GDM1 (cell line): ENCODE measurements at places on chromosomes 11 and 22.

DNA sequence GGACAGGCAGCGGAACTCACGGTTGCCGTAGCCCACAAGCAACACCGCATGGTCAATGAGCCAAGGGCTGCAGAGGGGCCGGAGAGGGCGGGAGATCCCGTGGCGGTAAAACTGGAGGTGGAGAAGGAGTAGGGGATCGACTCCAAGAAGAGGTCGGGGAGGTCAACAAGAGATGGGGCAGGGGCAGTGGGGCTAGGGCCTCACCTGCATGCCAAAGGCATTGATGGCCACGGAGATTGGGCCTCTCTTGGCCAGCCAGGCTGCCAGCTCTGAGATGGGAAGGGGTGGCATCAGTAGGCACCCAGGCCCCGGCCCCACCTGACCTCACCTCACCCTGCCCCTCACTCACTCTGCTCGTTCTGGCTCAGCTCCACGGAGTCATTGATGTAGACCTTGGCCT is 3.9 kb downstream of the CTSF start:
- DNase-seq, result no peak

- DNase-seq, result no peak
Observed at GRCh38 chr11:8332891-8333290, 69.2 kb upstream of the LMO1 start.

DNA sequence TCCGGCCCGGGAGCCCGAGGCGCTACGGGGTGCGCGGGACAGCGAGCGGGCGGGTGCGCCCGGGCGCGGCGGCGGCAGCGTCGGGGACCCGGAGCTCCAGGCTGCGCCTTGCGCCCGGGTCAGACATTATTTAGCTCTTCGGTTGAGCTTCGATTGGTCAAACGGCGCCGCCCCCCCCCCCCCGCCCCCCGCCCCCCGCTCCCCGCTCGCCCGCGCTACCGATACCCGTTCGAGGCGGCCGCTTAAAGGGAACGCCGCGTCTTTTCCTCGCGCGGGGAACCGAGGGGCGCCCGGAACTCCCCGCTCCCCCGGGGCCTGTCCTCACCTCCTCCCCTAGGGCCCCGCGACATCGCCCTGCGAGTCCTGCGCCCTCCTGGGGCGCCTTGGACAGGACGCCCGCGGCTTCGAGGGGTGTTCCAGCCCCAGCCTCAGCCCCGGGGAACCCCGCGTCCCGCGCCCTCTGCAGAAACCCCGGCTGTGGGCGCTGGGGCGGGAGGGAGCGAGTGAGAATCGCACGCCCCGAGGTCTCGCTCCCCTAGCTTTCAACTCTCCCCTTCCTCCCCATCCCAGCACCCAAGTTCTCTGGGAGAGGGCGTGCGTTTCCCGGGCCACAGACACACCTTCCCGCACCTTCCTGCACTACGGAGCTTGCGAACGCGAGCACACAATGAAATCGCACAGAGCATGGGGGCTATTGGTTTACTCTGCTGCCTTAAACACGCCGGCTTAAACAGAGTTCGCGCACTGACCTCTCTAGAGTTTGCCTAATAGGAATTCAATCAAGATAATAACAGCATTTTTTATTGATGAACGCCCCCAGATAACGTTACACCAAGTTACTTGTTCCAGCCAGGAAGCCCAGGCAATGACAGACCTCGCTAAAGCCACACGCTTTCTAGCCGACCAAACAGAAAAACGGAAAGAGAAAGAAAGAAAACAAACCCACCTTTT is at the start of gene BDNF:
Gene BDNF (minus strand): TSS at position 105 of the 951 bp plus-strand sequence. CDS start 41,891 bp downstream, outside the sequence.
- no peak for DNase-seq

- DNase-seq, result no peak
Observed at GRCh38 chr11:124277207-124277606, 21.0 kb downstream of the OR8G5 start.

DNA sequence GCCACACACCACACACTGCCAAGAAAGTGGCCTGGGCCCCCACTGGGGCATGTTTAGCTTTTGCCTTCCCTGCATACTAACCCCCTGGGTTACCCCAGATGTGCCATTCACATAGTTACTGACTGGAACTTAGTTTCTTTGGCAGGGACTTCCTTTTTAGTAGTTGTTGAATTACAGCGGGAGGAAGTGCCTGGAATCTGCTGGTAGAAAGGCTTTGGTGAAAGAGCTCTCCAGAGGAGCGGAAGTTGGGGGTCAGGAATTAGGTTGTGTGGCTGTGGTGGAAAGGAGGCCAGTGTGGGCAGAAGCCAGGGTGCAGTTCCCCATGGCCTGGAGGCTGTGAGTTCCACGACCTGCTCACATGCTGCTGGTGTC is 69.0 kb downstream of the MED15 start:
- no peak for DNase-seq

GRCh38 chr11:19676475-19677380 is 35.9 kb upstream of the NAV2 start:
- DNase-seq, result no peak

DNA sequence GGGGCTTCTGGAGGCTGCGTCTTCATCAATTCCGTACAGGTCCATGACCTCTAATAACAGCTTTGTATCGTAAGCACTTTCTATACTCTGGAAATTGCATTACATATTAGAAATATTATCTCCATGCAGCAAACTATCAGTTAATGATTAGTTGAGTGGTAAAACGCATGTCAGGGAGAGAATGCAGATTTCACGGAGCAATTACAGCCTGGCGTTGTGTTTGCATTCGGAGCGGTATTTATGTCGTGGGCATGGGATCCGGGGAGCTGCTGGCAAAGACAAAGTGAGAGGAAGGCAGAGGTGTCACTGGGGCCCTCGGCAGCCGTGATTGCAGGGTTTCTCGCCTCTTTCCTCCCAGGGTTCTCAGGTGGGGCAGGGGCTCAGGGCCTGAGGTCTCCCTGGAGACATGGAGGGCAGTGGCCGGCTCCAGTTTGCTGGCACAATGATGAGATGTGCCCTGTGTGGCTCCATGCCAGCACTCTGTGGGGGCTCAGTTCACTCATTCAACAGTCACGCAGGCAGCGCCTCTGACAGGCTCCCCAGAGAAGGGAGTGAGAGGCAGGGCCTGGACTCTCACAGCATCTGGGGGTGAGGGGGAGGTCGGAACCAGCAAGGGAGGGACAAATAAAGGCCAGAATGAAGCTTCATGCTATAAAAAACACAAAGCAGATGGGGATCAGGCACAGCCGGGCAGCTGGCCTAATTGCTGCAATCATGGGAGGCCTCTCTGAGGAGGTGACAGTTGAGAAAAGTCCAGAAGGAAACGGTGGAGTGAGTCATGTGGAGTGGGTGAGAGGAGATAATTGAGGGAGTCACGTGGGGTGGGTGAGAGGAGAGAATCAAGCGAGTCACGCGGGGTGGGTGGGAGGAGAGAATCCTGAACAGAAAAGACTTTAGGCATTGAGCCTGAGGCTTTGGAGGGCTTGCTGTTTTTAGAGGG is 1002.7 kb downstream of the BRD1 start:
- DNase-seq, result no peak

- peak; percentile 29 for DNase-seq
Observed at GRCh38 chr22:38172832-38173640, 8.6 kb downstream of the PLA2G6 start.

GRCh38 chr22:33853200-33854097 is 66.8 kb downstream of the LARGE1 start:
- no peak for DNase-seq

DNA sequence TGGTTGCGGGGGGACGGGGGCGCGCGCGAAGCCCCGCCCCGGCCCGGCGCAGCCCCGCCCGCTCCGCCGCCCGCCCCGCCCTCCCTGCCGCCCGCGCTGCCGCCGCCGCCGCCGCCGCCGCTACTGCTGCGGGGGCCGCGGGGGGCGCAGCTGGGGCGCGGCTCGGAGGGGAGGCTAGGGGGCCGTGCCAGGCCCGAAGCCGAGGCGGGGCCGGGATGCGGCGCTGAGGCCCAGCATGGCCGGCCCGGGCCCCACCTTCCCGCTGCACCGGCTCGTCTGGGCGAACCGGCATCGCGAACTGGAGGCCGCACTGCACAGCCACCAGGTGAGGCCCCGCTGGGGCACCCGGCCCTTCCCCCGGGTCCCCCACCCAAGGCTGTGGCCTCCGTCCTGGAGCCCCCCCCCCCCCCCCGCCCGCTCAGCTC is at the start of gene ANKRD13D:
Gene ANKRD13D (plus strand): TSS at position 78 of the 425 bp plus-strand sequence. CDS start 158 bp downstream, at position 236.
- DNase-seq, result no peak

DNA sequence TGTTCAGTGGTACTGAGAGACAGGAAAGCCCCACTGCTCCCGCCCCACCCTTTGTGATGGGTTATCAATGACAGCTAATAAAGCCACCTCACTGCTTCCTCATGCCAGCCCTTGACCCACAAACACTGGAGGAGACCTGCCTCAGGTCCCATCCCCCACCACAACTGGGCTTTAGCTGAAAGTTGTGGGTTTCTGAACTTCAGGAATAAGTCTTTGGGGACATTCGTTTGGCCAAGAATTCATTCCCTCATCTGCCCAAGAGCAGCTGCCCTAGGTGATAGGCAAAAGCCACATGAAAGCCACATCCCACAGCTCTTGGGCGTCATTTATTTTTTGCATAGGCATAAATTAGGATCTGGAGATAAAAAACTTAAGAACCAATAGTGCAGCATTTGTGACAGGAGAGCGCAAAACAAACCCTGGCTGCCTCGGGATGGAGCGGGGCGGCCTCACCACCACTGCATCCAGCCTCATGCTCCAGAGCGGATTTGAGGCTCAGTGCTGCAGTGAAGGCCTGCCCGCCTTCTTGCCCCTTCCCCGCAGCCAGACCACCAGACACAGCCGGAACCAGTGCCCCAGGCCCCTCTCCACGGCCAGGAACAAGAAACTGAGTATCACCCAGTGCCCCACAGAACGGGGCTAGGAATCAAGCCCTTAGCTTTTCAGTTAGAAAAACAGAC is 21.2 kb downstream of the SUN2 start:
- DNase-seq, result no peak

GRCh38 chr22:46652847-46653331 is 32.7 kb downstream of the GRAMD4 start:
- no peak for DNase-seq

DNA sequence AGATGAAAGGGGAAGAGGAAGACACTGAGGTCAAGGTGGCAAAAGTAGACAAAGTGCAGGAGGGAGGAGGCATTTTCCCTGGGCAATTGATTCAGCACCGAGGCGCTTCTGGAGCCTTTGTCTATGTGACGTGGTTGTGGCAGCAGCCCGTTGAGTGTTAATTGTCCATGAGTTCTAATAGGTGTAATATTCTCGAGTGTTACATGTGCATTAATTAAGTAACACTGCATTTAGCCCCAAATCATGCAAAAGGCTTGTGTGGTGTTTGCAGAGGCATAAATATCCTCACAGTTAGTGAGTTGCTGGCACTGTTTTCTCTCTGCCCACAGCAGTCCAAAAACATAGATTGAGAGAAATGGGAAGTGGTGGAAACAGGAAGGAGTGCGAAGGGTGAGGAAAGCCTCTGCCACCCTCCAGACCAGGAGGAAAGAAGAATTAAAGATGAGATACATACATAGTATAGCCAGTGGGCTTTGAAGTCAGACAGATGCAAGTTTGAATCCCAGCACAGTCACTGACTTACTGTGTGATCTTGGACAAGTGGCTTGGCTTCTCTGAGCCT is 361.2 kb downstream of the MN1 start:
- peak; percentile 73 for DNase-seq
